ENCODE measurements at places on chromosomes 6 and 20.
A peak's percentile ranks its signal among the peaks of the same experiment; 100 is the strongest.

- DNase-seq, result peak; percentile 24
These were observed 141.7 kb upstream of the CARMIL1 start for GRCh38 chr6:25137480-25137879.

GRCh38 chr20:21279706-21280521, 23.2 kb upstream of the XRN2 start:
- no peak for DNase-seq

GRCh38 chr6:157235600-157236039, 87.7 kb downstream of the TMEM242 start:
- DNase-seq, result peak; percentile 64

DNA sequence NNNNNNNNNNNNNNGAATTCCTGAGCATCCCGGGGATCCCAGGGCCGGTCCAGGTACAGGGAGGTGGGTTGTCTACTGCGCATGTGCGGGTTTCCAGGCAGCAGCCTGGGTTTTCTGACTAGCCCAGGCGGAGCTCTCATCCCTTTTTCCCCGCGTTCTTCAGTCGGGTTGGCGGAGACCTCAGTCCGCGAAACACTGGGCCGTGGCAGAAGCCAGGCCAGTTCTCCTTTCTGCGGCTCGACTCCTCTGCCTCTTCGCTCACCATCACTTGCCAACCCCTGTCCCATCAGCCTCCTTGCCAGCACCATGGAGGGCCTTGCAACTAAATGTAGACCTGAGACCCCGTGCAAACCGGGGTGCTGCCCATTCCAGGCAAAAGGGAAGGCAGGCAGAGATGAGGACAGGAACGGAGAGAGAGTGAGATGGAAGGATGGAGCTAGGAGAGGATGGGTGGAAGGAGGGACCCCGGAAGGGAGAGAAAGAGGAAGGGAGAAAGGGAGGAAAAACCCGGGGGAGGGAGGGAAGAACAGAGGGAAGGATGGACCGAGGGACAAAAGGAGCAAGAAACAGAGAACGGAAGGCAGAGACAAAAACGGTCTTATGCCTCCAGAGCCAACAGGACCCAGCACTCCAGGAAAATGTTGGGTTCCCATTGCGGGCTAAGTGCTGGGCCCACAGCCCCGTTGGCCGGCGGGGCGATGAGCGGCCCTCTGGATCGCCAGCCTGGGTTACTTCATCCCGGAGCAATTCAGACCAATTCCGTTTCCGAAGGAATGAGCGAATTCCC, 445.4 kb upstream of the DEFB115 start:
- peak; percentile 18 for DNase-seq

GRCh38 chr20:47875297-47876025, 90.2 kb upstream of the SULF2 start:
- no peak for DNase-seq

- no peak for DNase-seq
These were observed 9.4 kb upstream of the ARMC12 start for GRCh38 chr6:35727231-35727934.

GRCh38 chr6:170027647-170028043, 263.2 kb downstream of the DLL1 start:
- no peak for DNase-seq

All from stimulated activated CD4-positive, alpha-beta T cell treated with anti-CD3 and anti-CD28 coated beads, Interleukin-2, amount 100 ng/mL, for 24 hours (primary cell).